COLO829 (cell line): ENCODE measurements at places on chromosomes 12 and 14.

- no peak for DNase-seq
These were observed 957.5 kb downstream of the SLC6A15 start for GRCh38 chr12:83954956-83955601.

GRCh38 chr14:36028218-36028617 is 148.3 kb downstream of the PTCSC3 start:
- no peak for DNase-seq

DNA sequence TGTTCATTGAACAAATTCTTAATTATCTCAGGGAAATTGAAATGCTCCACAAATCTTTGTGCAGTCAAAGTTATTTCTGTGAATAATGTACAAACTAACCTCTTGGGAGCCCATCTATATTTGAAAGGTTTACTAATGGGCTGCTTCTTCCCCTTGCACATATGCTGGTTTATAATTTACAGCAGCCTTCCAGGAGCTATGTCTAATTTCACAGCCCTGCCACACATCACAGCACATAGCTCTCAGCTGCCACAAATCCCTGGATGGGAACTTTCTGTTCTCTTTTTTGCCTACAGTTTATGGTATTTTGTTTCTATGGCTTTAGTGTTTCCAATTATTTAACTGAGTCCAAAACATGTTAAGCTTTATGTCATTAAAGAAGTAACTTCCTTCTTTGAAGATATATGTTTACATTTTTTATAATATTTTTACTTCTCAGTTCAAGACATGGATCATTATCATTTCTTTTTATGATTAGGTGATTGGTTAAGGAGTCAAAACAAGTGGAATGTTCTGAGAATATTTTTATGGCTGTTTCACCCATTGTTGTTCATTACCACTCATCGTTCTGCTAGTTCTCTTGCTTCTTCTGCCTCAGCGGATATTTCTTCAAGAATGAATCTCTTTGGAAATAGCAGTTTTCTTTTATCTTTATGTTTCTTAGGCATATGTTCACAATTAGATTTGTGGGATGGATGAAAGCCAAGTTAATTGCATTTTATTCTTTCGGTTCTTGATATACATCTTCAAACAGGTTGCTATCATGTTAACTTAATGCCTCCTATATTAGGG is 475.6 kb upstream of the MIS18BP1 start:
- no peak for DNase-seq

DNA sequence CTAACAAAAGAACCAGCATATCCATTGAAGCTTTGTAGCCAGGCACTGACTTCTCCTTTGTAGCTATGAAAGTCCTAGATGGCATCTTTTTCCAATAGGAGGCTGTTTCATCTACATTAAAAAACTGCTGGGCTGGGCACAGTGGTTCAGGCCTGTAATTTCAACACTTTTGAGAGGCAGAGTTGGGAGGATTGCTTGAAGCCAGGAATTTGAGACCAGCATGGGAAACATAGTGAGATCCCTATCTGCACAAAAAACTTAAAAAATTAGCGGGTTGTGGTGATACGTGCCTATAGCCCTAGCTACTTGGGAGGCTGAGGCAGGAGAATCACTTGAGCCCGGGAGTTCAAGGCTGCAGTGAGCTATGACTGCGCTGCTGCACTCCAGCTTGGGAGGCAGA is 167.7 kb downstream of the CALM1 start:
- no peak for DNase-seq

DNA sequence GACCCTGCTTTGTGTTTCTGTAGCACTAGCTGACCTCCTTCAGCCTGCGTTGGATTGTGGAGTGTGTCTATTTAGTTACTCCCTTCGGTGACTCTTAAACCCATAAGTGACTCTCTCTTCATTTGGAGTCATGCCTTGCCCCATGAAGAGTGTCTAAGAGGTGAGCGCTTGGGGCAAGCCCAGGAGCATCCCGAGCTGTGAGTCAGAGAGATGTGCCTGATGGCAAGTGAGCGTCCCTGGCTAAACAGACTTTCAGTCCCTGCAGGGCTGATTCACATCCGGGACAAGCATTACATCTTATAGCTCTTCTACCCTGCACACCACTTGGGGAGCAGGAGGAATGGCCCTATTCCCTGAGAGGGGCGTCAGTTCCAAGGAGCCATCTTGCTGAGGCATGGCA is 24.3 kb upstream of the ATF1 start:
- DNase-seq: no peak

GRCh38 chr12:76028571-76029277 is 2.9 kb downstream of the PHLDA1 start:
- no peak for DNase-seq
